ENCODE measurements at places on chromosomes 7 and 10.

DNA sequence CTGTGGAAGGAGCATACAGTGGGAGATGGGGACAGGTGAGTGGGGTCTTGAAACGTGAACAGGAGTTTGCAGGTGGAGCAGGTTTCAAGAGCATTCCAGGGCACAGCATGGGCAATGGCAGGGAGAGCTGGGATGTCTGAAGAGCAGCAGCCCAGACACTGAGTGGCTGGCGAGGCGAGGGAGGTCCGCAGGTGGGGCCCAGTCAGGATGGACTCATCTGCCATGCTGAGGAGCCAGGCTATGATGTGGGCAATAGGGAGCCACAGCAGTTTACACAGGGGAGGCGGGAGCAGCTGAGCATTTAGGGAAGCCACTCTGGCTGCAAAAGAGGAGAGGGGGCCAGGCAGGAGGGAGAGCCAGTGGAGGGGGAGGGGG, 138.7 kb downstream of the FAM53B start:
- no peak for DNase-seq

DNA sequence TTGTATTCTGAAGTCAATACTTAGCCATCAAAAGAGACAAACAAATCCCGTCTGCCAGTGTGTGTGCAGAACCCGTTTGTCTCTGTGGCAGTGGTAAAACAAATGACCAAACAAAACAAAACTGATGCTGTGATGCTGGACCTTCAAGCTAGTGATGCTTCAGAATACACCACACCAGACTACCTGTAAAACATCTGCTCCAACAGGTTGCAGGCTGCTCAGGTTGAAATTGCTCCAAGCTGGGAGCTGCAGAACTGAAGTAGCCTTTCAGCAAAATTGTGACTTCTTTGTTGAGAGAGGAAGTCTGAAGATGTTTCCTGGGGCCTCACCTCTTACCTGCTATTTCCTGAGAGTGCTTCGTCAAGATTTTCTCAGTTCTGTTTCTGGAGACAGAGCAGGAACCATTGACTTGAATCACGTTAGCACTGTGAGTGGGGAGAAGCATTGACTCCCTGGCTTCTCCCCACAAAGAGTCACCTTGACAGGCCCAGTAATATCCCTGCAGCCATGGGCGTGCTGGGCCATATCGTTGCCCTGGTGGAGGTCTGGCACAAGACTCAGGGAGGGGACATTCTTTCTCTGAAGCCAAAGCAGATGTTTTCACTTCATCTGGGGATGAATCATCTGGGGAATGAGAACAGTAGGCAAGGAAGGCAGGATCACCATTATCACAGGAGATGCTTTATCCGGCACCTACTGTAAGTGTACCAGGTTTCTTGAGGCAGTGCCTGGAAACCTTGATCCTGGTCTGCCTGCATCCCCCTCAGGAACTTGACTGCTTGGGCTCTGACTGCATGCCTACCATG, 80.2 kb downstream of the RBM20 start:
- DNase-seq: no peak

GRCh38 chr7:69395061-69395714, 203.1 kb upstream of the AUTS2 start:
- peak; percentile 64 for DNase-seq

DNA sequence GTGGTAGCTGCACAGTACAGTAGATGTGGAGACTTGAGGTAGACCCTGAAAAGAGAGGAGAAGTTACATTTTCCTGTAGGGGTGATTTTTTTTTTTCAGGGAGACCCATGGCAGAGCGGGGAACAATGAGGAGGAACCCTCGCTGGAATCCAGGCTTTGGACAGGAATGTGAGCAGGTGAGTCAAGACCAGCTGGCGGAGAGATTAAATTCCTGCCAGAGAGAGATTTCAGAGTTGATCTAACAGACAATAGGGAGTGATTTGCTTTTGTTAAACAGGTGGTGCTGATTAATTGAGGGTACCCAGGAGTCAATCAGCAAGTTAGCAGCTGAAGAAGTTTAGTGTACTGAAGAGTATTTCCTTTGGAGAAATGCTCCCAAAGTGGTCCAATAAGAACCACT, 41.6 kb upstream of the MINDY3 start:
- DNase-seq: no peak

- DNase-seq: no peak
These were observed 110.0 kb downstream of the PDGFA start for GRCh38 chr7:409339-410281.

- DNase-seq: no peak
These were observed 32.2 kb downstream of the LRRC72 start for GRCh38 chr7:16558761-16559302.

DNA sequence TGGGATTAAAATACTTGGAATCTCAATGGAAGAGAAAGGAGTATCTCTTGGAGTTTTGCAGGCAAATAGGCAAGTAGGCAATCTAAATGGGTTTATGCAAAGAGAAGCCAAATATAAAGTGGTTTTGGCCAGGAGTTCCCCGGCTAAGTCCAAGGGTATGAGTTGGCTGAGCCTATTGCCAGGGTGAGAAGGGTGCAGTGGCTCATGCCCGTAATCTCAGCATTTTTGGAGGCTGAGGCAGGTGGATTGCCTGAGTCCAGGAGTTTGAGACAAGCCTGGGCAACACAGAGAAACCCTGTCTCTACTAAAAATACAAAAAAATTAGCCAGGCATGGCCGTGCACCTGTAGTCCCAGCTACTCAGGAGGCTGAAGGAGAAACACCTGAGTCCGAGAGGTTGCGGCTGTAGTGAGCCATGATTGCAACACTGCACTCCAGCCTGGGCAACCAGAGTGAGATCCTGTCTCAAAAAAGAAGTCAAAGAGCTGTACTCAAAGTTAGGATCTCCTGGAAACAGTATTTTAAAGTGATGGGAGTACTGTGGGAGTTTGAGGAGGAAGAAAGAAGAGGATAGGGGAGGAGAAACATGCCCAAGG, 130.4 kb upstream of the RAB18 start:
- no peak for DNase-seq

- no peak for DNase-seq
These were observed 81.9 kb upstream of the ZNF800 start for GRCh38 chr7:127474457-127474856.

DNA sequence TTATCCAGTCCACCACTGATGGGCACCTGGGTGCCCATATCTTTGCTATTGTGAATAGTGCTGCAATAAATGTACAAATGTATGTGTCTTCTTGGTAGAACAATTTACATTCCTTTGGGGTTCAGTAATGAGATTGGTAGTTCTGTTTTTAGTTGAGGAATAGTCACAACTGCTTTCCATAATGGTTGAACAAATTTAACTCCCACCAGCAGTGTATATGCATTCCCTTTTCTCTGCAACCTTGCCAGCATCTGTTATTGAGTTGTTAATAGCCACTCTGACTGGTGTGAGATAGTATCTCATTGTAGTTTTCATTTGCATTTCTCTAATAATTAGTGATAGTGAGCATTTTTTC, 27.8 kb downstream of the COA1 start:
- no peak for DNase-seq

- no peak for DNase-seq
These were observed 33.0 kb downstream of the WIPF3 start for GRCh38 chr7:29839302-29839701.

GRCh38 chr7:55053651-55054571, 35.1 kb downstream of the EGFR start:
- no peak for DNase-seq
